ENCODE measurements at places on chromosomes 2 and 18.

- no peak for DNase-seq
Observed at GRCh38 chr2:22748909-22749308, 636.1 kb upstream of the KLHL29 start.

DNA sequence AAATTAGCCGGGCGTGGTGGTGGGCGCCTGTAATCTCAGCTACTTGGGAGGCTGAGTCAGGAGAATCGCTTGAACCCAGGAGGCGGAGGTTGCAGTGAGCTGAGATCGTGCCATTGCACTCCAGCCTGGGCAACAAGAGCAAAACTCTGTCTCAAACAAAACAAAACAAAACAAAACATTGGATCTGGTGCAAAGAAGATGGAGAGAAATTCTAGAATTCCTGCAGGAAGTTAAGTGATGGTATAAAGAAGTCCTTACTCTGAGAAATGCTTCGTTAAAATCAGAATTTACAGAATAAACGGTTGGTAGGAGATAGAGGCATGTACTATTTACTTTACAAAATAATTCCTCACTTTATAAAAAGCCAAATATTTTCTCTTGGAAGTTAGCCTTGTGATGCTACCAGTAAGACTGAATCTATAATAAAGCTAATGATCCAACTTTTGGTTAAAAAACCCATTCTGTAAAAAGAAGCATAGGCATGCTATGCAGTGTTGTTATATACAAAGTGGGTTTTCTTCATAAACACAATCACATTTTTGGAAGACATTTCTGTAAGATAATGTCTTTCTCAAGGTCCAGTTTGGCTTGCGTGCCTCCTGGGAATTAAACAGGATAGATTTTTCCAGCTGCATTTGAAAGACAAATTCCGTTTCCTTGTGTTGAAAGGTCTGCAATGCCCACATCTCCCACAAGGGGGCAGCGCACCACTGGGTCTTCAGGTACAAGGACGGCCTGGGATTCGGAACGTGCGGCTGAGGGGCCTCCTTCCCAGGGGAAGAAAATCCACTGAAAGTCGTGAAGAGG lies 35.6 kb upstream of the PNO1 start:
- peak; percentile 34 for DNase-seq

DNA sequence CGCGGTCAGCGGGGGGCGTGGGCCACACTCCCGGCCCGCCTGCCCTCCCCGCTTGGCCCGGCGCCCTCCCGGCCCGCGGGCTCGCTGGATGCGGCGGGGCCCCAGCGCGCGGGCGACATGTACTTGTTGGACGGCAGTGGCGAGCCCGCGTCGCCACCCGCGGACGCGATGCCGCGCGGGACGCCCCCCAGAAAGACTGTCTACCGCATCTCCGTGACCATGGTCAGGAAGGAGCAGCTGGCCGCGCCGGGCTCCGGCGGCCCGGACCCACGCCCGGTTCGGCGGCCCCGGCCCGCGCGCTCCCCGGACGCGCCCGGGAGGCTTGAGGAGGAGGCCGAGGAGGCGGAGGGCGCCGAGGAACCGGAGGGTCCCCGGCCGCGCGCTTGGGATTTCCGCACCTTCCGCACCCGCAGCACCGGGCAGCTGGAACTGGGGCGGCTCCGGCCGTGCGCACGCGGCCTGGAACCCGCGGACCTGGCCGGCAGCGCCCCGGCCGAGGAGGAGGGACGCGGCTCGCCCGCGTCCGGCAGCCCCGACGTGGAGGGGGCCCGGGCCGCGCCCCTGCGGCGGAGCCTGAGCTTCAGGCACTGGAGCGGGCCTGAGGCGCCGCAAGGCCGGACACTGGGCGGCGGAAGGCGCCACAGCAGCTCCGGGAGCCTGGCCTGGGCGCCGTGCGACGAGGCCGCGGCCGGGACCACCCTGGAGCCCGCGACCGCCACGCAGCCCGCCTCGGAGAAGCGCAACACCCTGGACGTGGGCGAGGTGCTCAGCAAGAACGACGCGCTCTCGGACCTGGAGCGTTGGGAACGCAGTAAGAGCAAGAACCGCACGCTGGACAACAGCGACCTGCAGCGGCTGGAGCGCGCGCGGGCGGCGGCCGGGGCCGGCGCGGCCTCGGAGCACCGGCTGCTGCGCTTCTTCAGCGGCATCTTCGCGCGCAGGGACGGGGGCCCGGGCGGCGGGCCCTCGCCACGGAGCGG lies 176.4 kb downstream of the AGAP1 start:
- no peak for DNase-seq

DNA sequence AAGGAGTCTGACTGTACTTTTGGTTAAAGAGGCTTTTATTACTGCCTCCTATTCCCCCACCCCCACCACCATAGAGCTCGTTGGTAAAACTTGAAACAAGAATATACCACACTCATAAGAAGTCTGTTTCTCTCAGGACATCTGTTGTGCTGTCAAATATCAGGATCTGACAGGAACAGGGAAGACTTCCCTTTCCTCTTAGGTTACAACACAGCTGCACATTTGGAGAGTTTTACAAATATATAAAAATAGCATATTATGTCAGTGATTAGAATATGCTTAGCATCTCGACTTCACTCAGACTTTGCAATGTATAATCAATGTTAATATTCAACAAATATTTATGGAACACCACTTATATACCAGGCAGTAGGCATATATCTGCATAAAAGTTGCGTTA lies 439.6 kb upstream of the REG3G start:
- no peak for DNase-seq

DNA sequence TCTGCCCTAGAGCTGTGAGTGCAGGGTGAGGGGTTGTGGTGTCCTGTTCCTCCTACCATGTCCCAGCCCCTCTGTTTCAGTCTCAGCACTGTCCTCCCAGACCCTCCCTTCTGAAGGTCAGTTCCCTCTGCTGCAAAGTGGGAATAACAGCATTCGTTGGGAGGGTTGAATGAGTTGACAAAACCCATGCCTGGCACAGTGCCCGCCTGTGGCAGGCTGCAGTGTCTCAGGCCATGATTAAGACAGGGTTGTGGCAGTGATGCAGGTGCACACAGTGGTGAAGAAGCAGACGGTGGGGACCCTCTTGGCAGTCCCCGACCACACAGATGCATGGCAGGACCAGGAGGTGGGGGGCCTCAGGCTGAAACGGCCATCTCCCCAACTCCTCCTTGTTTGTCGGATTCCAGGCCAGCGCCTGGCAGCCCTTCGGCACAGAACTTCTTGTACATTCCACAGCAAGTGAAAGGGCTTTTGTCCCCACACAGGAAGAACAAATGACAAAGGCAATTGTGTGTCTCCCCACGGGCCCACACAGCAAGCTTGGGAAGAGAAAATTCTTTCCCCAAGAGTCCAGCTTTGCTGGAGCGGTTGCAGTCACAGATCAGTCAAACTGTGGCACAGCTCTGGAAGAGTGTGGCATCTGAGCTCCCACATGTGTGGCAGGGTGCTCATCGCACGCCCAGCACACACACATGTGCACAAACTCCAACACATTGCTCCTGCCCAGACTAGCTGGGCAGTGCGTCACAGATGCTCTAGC lies 92.0 kb upstream of the MSH2 start:
- DNase-seq = no peak

GRCh38 chr18:48620071-48620470 lies 81.2 kb downstream of the CTIF start:
- no peak for DNase-seq

GRCh38 chr2:62197011-62197924 lies 1.4 kb downstream of the B3GNT2 start:
- no peak for DNase-seq

- DNase-seq = no peak
Observed at GRCh38 chr2:152335726-152336118, 748 bp downstream of the FMNL2 start.

- DNase-seq = no peak
Observed at GRCh38 chr2:200585730-200586643, at the start of gene AOX1. TSS of gene AOX1 (plus strand) at chr2:200586014. CDS start at chr2:200586109, 95 bp downstream.

GRCh38 chr2:209005371-209005770 lies 418.5 kb upstream of the MAP2 start:
- DNase-seq = no peak

DNA sequence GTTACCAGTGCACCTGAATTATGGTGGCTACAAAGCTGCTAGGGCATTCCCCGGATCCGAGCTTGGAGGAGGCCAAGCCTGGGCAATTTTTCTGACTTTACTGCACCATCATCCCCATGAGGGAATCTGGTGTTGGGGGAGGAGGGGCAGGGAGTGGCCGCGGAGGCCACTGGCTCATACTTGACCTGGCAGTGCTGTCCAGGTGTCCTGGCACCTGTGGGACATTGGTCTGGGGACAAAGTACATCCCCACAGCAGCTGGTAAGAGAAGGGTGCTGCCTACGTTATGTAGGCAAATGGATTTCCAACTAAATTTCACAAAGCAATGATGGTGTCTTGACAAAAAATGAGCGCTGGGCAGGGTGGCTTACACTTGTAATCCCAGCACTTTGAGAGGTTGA lies 48.3 kb downstream of the KLHL29 start:
- DNase-seq = no peak

DNA sequence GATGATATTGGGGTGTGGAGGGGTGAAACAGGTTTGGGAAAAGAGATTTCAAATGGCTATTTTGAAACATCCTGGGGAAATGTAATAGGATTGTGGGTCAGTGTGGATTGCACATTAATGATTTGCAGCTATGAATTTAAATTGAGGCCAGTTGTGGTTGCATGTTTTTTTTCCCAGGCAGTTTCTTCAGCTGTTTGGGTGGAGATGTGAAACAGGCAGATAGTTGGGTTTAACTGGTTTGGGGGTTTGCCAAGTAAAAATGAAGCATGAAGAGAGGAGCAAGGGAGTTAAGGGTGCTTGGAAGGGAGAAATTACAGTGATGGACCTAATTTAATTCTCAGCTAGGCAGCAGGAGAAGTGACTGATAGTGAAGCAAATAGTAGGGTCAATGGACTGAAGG lies 16.8 kb downstream of the GPD2 start:
- no peak for DNase-seq

DNA sequence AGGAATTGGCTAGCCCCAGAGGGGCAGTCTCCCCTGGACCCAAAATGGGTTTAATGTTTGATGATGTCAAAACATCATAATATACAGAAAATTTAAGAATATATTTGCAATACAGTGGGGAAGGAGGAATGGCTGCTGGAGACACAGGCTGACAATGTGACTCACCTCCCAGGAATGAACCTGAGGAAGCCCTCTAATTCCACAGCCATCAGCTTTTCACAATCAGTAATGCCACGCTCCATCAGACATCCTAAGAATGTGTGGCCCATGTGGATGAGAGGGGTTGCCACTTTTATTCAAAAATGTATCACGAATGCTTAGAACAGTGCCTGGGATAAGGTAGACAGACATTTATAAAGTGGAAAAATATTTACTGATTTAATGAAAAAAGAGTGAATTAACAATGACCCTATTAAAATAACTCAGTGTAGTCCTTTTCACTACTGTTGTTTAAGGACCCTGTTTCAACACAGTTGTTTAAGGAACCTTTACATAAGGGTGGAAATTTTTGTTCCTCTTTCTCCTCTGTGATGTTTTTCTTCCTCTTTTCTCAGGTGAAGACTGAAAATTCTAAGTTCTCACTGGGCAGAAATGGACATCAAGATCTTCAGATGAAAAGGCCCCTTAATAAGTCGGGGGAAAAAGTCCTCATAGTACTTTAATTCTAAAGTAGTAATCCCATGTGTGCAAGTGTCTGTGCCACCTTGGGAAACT lies 17.5 kb upstream of the TMEM163 start:
- DNase-seq = peak; percentile 30

DNA sequence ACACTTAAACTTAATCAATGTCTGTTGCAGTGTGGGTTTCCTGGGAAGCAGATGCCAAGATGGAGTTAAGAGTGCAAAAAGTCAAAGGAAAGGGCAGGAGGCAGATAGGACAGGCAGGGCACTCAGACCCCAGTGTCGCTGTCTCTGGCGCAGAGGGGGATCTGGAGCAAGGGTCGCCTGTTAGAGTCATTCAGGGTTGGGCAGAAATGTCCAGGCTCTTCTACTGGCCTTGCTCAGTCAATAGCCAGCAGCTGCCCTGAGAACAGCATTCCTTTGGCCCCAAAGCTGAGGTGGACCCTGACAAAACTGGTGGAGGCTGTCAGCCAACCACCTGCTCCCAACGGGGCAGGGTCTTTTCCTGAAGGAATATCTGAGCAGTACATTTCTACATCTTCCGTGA lies 97.1 kb upstream of the SLC66A3 start:
- DNase-seq = no peak

DNA sequence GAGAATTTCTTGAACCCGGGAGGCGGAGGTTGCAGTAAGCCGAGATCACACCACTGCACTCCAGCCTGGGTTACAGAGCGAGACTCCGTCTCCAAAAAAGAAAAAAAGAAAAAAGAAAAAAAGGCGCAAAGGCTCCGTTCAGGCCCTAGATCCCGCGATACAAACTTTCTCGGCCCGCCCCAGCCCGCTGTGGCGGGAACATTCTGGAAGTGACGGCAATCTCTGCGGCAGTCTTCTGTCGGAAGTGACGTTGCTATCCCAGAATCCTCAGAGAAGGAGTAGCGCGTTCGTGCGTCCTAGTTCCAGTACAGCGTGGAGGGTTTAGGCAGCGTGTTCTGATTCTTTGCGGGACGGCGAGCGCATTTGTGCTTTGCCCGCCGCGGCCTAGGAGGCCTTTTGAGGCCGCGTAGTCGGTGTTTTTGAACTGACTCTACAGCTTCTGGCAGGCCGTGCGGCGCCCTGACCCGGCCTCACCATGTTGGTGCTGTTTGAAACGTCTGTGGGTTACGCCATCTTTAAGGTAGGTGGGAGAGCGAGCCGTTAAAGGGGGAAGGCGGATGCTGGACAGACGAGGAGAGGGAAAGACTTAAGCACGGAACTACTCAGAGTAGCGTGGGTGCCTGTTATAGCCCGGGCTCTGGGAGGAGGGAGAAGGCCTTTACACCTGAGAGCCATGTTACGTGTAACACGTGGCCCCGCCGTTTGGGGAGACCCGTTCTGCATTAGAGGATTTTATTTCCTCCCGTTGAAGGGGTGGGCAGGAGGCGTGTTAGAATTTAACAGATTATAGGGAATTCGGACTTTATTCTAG lies at the start of gene NOP58:
Gene NOP58, plus strand, starts transcription at position 297 of the 811 bp plus-strand sequence. Its CDS starts 179 bp downstream, at position 476.
- DNase-seq = peak; percentile 84

DNA sequence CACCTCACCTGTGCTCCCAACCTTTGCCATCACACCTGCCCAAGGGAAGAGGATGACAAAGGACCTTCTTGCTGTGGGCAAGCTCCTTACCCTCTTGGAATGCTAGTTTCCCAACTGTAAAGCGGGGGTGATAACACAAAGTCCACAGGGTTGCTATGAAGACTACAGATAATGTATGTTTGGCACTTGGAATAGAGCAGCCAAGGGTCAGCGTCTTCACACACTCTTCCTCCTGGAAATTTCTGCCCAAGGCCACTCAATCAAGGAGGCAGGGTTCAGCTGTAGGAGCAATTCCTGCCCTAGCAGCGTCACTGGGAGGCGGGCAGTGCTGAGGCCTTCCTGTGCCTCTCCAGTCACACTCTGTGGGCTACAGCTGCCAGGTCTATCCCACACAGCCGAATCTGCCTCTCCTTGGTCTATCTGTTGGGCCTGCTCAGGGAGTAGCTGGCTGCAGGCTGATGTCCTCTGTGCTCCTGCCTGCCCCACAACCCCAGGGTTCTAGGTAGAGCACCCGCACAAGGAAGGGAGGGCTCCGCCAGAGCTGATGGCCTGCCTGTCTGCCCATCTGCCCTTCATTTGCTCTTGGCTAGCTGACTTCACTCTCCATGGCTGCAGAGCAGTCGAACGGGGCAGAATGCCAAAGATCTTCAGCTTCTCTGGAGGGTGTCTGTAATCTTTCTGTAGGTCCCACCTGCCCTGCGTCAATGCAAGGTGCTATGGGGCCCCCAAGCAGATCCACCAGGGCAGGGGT lies 91.9 kb downstream of the MRO start:
- DNase-seq = no peak
